ENCODE measurements at places on chromosomes 4 and X.

- DNase-seq: no peak
Measured at GRCh38 chr4:130722361-130722760, 1626.4 kb downstream of the C4orf33 start.

DNA sequence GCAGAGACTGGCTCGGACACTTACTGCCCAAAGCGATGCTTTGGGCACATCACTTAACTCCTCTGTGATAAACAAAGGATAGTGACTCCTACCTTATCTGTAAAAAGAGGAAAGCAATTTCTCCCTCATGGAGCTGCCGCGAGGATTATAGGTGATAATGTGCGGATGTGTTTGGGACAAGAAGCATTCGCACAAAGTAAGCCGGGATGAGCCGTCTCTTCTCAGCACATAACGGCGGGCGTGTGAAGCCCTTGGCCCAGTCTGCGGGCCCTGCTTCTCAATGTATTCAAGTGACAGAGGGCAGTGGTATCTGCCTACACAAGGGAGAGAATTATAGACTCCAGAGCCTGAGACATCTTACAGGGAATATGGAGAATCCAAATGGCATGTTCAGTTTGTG, 550.3 kb upstream of the CPEB2 start:
- no peak for DNase-seq

- DNase-seq: peak; percentile 63
Measured at GRCh38 chrX:16665089-16665488, 15.1 kb downstream of the S100G start.

DNA sequence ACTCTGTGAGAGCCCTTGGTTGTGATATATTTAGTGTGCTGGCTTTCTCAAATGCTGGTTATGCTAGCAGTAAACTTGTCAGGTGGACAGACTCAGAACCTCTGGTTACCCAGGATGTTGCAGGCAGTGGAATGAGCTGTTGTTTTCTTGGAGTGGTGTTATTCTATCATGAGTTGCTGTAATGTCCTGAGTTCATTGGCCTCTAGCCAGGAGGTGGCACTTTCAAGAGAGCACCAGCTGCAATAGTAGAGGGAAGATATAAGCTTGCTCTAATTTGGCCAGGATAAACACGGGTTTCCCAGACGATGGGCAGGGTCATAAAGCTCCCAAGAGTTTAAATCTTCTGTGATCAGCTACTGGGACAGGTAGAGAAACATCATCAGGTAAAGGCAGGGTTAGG, 95.0 kb upstream of the UBQLN2 start:
- DNase-seq: no peak

GRCh38 chrX:37553476-37553875, 18.0 kb upstream of the LANCL3 start:
- DNase-seq: no peak

DNA sequence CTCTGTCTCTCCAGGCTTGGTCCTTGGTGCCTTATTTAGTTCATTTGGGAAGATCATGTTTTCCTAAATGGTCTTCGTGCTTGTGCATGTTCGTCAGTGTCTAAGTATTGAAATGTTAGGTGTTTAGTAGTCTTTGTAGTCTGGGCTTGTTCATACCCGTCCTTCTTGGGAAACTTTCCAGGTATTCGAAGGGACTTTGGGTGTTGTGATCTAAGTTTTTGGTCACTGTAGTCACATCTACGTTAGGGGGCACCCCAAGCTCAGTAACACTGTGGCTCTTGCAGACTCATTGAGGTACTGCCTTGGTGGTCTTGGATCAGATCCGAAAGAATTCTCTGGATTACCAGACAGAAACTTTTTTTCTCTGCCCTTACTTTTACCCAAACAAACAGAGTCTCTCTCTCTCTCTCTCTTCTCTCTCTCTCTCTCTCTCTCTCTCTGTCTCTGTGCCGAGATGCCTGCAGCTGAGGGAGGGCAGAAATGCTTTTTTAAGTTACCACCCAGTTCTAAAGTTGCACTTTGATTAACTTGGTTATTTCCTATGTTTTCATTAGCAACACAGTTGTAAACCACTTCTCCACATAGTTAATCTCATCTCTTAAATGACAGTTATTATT, 67.6 kb upstream of the SLC7A3 start:
- peak; percentile 43 for DNase-seq

DNA sequence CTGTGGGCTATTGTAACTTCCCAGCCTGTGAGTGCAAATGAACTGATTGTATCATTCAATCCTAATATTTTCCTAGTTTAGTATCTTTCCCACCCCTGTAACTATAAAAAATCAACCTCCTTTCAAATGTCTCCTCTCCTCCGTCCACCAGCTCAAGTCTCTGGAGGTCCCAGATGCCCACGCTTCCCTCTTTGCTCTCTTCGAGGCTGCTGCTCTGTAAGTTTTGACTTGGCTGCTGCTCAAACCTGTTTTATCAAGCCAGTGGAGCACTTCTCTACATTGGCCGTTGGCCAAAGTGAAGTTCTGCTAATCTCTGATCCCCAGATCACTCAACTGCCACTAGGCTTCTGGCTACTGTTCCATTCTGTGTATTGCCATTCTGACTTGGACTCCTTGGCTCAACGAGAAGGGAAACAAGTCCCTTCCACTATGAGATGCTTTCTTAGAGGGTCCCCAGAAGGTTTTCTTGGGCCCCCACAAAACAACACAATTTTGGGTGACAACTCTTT, 60.7 kb upstream of the RAPGEF2 start:
- no peak for DNase-seq

- DNase-seq: peak; percentile 88
Measured at GRCh38 chrX:16828124-16828908, 41.8 kb downstream of the RBBP7 start.

- DNase-seq: no peak
Measured at GRCh38 chr4:8285976-8286718, 16.6 kb downstream of the HTRA3 start.

DNA sequence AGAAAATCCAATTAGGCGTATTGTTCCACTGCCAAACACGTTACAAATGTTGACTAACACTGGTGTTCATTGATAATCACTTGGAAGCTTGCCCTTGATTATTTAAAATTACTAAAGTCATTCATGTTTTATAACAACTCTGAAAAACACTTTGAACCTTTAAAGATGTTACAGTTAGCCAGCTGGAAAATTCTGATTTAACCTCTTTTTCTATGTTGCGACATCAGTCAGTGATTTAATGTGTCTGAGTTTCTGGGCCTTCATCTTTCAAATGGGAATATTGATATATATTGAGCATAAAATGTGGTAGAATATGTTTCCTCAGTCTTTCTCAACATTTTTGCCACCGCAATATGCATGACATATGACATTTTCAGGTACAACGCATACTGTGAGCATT, 274.1 kb upstream of the TENM3 start:
- DNase-seq: no peak
